ELF-1 (cell line): ENCODE measurements at places on chromosomes 7 and 10.

DNA sequence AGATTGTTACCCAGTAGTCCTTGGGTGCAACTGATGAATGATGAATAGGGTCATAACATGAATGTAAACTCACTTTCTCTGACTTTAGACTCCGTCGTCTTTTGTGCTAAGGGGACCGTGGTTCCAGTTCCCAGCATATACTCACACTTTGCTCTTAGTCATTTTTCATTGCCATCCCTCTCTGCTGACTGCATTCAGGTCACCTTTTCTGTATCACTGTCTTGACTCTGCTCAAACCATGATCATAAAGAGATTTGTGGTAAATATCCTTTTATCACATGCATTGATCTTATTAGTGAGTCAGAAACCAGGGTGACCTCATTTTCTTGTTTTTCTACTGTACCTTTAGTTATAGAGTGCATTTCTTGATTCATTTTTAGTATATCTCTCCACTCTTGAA lies 141.1 kb upstream of the AGR3 start:
- DNase-seq, result no peak

DNA sequence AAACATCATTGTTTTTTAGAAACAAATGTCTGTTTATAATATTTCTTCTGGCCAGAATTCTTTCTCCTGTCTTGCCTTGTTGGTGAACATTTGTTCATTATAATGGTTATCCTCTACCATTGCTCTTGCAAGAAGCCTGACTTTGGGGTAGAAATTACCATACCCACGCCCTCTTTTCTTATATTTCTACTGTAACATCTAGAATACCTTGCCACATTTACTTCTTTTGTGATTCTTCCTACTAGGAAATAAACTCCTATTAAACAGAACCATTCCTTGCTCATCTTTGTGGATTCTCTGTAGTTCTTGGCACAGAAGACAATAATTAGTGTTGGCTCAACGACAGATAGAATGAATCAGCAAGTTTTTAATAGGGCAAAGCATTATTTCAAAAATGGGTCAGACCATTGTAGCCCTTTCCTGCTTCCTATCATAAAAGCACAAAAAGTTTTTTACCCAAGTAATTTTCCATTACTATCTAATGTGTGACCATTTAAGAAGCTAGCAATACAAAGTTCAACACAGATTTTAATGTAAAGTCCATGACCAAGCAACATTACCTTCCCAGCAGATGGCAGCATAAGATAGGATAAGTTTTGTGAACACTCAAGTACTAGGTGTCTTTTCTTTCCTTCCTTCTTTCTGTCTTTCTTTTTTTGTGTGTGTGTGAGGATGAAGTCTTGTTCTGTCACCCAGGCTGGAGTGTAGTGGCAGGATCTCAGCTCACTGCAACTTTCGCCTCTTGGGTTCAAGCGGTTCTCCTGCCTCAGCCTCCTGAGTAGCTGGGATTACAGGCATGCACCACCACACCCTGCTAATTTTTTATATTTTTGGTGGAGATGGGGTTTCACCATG lies 270.4 kb downstream of the HGF start:
- peak; percentile 16 for DNase-seq

DNA sequence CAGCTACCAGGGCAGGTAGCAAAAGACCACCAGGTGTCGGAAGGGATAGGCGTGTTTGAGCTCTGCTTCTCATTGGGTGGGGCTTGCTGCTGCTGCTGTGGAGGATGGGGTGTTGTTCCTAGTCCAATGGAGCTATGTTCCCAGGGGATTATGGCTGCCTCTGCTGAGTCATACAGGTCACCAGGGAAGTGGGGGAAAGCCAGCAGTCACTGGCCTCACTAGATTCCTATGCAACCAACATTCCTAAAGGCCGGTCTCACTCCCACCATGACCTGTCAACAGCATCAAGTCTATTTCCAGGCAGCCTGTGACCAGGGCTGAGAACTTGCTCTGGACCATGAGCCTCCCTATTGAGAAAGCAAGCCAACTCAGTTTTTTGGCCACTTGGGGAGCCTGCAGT lies 1160.8 kb downstream of the REEP3 start:
- peak; percentile 47 for DNase-seq

- DNase-seq, result peak; percentile 87
Measured at GRCh38 chr7:27115221-27116026, 12.9 kb upstream of the HOXA2 start.

GRCh38 chr7:98110249-98111022 lies 3.8 kb downstream of the LMTK2 start:
- no peak for DNase-seq

DNA sequence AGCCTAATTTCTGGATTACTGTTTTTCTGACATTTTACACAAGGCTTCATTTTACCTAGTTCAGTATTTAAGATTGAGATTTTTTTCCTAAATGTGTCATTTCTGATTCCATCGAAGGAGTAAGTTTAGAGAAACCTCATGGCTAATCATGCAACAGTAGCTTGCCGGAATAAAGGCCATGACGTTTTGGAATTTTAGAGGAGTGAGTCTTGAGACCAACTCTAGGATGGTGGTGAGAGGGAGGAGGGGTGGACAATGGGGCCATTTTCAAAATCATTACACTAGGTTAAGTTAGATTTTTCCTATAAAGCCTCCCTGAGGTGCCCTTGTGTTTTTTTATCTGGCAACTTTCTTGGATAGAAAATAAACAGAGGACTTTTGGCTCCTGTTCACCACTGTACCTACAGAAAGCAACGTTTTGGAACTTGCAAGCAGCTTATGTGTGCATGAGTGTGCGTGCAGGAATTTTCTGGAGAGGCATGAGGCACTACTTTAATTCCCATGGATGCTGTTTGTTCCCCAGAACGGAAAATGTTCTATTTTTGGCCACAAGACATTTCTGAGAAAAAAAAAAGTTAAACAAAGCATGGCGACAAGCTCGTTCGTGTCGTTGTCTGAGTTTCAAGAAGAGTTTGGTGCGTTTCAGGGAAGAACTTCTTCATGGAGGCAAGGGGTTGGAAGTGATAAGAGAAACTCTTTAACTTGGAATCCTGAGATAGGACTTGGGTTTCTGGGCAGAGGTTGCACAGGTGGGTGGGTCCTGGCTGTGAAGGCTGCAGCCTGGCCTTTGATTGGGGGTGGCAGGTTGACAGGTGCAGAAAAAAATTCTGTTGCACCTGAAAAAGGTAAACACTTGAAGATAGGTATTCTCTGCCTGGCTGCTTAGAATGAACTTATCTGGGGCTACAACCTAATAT lies 178.1 kb downstream of the PTEN start:
- DNase-seq, result no peak

DNA sequence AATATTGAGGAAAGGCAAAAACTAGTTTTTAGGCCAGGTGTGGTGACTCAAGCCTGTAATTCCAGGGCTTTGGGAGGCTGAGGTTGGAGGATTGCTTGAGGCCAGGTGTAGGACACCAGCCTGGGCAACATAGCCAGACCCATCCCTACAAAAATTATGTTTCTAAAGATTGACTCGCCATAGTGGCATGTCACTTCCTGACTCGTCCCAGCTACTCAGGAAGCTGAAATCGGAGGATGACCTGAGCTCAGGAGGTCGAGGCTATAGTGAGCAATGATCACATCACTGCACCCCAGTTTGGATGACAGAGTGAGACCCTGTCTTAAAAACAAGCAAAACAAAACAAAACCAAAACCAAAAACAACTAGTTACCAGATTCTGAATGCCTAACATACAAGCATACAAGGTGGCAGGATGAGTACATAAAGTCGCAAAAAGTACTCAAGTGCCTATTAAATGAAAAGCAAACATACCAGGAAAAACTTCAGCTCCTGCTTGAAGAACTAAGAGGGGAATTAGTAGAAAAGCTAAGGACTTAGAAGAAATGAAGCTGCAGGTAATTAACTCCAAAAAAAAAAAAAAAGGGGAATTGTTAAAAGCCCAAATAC lies 14.1 kb downstream of the ZNF398 start:
- DNase-seq, result no peak

DNA sequence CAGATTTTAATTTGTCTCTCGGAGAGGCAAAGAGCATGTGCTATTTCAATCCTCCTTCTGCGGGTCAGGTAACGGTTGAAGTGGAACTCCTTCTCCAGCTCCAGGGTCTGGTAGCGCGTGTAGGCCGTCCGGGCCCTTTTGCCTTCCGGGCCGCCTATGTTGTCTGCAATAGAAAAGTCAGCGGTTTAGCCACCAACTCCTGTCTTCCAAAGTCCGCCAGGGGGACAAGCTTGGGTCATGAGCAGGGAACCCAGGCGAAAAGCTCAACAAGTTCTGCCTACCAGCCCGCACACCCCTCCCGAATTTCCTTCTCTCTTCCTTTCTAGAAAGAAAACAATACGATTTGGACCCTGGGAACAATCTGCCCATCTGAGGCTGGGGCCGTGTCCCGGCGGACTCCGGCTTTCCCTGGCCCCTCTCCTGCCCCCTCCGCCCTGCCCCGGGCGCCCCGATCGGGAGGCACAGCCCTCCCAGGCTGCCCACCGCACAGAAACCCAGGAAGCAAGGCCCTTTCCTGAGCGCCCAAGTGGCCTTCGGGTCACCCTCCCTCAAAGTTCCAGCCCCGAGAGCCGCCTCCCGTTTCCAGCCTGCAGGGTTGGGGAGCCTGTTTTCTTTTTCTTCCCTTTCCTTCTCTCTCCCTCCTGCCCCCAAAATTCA lies 1.4 kb downstream of the HOXA5 start:
- peak; percentile 83 for DNase-seq

DNA sequence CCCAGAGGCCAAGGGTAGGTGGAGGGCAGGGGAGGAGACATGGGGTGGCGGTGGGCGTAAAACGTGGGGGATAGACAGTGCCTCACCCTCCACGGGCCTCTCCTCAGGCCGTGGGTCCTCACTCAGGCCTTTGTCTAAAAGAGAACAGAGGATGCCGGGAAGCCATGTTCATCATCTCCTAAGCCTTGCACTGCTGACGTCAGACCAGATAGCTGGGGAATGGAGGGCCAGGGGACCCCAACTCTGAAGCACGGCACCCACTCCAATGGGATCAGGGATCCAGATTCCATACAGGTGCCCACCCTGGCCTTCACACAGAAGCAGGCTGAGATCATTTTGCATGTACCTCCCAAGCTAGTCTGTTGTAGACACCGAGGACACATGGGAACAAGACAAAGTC lies 83.4 kb upstream of the TMEM248 start:
- DNase-seq, result no peak

DNA sequence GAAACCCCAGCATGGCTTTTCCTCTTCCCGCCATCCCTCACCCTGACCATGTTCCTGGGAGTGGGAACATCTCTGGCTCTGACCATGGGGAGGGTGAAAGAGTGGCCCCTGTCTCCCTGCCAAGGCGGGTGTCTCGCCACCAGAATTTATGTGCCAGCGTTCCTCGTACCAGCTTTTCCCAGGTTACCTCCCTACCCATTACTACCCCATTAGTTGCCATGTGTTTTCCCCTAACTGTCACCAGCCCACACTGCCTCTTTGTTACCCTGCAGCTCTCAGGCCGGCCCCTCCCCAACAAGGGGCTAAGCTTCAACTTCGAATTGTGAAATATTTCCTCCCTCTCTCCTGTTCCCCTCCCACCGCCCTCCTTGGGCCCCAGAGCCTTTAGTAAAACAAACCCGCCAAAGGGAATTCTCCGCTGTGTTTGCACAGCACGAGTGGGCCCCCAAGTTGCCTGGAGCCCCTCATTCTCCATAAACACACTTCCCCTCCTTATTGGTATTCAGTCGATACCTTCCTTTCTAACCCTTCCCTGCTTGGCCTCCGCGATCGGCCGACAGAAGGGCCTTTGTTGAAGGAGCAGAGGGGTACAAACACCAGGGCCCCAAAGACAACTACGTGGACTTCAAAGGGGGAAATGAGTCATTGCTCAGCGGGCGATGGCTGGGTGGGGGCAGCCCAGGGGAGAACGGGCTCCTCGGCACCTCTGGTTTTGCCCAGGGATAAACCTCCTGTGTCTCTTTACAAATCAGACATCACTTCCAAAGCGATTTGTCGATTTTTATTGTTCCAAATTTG lies 45.5 kb downstream of the SLIT1 start:
- peak; percentile 34 for DNase-seq

DNA sequence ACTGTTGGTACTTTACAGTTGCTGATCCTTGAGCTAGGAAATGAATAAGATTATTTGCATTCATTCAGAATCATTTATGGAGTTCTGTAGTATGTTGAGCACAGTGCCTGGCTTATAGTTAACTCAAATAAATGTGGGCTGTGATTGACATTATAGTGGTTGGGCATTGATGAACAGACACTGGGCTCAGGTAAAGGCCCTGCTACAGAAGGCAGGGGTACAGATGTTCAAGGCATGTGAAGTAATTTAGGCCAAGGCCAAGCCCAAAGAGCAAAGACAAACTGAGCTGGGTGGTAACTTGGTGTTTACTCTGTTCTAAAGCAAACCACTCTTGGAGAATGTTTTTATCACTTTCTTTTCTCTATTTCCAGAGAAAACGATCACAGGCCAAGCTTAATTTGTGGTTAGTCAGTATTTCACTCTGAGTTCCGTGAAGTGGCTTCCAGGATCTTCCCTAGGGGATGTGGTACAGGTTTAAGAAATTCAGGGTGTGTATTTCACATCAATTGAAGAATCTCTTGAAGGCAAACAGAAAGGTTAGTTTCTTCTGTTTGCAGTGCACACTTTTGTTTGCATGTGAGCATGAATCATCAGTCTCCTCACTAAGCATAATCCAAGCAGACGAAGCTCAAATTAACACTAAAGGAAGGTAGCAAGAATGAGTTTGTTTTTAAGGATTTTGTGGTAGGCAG lies 113.9 kb upstream of the PRR15 start:
- no peak for DNase-seq

DNA sequence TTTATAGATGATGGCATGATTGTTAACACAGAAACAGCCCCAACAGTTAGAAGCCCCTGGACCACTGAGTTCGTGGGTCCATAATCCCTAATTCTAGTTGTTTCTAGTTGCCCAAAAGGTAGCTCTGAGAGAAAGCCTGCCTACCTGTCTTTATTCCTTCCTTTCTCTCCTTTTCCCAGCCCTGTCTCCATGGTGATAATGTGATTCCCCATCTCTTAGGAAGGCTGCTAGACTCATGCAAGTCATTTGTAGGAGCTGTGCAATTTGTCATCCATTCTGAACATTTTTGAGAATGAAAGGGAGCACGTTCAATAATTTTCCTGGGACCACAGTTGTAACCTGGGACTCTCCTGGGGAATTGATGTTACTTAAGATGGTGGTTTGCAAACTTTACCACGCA lies 183.4 kb downstream of the EMX2 start:
- DNase-seq, result no peak

DNA sequence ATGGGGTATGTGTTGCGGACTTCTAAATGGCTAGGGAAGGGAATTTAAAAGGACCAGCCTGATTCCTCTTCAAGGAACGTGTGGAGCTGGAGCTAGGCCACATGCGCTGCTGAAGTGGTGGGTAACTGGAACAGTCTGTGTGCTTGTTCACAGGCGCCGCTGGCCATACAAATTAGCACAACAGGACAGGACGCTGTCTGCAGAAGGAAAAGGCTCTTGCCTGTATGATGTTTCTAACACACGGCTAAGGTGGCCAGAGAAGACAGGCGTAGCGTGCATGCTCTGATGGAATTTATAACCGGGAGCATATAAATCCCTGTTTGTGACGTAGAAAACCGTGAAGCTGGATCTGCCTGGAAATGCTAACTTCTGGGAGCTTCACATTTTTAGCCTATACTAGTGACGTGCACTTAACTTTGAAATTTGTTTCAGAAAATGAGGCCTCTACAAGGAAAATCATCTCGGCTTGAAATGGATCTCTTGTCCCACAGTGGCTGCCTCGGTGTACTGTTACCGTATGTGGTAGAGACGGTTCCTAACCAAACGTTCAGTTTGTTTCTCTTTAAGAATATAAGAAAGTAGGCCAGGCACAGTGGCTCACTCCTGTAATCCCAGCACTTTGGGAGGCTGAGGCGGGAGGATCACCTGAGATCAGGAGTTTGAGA lies 569.4 kb downstream of the PTPRN2 start:
- DNase-seq, result no peak

- no peak for DNase-seq
Measured at GRCh38 chr7:128100949-128101713, 69.9 kb upstream of the LRRC4 start.

- no peak for DNase-seq
Measured at GRCh38 chr7:69531050-69531449, 67.2 kb upstream of the AUTS2 start.
